ENCODE measurements at places on chromosomes 11 and 22.

DNA sequence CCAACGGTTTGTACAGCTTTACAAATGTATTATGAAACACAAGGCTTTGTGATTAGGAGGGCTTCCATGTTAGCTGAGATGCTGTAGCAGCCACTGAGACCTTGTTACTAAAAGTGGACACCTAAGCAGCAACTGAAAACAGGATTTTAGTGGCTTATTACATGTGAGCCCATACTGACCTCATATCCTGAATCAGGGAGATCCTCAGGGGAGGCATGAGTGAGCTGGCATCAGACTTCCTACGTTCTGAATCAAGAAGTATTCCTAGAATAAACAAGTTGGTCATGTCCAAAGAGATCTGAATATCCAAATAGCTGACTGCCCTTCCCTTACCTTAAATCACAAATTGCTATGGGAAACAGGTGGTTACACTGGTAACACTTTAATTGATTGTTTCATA lies 59.1 kb upstream of the SCUBE2 start:
- DNase-seq = no peak

GRCh38 chr22:41831383-41831782 lies 1.5 kb upstream of the SREBF2 start:
- DNase-seq = no peak

DNA sequence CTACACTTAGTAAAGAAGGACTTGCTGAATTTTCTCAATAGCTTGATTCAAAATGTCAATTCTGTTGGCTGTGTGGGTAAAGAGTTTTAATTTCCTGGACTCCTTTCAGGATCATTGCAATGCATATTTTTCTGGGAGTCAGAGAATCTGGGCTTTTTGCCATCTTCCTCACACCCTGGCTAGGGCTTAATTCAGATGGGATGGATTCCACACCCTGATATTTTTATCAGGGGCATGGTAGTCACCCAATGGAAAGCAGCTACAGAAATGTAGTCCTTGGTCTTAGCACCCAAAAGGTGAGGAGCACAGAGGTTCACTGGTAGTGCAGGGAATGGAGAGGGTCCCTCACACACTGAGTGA lies 79.3 kb downstream of the SGSM3 start:
- DNase-seq = no peak

DNA sequence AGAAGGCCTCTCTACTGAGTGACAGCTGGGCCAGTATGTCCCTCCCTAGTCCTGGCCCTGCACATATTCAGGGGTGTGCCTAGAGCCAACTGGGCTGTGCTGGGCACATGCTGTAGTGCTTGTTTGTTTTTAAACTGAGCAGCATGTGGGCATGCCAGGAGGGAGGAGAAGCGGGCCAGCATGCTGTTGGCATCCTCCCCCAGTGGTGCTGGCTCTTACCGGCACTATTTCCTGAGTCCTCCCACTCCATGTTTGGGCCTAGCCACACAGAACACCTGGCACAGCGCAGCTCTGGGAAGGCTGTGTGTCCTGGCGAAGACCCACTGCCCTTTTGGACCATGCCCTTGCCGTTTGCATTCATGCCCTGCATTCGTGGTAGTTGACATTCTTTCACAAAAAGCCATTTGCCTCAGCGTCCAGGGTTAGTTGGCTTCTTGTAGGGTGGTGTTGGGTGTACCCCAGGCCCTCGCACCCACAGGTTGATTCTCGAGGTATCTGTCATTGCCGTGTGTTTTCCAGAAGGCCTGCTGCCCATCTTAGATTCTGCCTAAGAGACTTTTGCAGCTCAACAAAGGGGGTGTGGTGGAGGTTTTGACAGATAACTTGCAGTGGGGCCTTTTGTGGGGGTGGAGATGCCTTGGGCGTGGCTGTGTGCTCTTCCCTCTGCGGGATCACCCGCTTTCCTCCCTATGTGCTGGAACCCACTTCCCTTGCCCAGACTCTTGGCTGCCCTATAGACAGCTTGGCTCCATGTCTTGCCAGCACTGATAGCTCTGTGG lies 13.6 kb downstream of the DGCR8 start:
- no peak for DNase-seq

- no peak for DNase-seq
Observed at GRCh38 chr11:98600786-98601773, 419.7 kb upstream of the CNTN5 start.
